ENCODE measurements at places on chromosomes 11 and 22.

DNA sequence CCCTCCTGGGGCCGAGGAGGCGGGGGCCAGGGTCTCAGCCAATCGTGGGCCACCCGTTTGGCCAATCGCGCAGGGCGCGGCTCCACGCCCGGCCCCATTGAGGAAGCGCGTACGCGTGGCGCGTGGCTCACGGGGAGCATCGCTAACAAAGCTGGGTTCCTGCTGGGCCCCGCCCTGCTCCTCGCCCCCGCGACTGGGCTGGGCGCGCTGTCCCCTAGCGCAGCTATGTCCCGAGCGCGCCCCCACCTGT, 614 bp upstream of the ASCL2 start:
- peak; percentile 5 for DNase-seq

DNA sequence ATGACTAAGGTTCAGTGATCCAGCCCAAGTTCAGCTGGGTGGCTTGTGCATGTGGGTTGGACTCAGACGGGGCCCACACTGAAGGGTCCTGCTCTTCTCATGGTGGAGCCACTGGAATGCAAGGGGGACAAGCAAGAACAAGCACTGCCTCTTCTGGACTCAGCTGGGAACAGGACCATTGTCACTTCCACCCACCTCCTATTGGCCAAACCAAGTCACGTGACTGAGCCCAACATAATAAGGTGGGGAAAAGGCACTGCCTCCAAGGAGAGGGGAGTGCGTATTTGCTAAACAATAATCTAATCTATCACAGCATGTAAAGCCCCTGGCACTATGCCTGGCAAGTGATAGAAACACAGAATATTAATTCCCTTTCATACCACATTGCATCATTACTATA, 87.1 kb downstream of the CHST1 start:
- no peak for DNase-seq

DNA sequence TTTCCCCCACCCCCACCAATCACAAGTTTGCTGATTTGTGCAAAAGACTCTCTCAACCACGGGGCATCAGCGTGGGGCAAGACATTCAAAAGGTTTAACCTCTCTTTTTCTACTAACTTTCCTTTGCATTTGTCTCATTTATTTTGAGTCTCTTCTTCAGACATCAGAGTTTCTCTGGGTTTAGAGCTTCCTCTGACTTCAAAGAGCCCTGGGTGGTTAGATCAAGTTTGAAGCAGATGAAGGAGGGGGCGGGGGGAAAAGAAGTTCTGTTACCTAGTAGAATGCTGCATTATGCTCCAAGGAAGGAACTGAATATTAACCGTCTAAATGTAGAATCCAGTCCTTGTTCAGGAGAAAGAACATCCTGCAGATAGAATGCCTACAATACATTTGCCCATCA, 24.5 kb downstream of the GAS2 start:
- DNase-seq = no peak

- no peak for DNase-seq
These were observed 40.5 kb downstream of the TPCN2 start for GRCh38 chr11:69089258-69089657.

GRCh38 chr11:1573077-1573902, 1.2 kb upstream of the DUSP8 start:
- no peak for DNase-seq
